ENCODE measurements at places on chromosomes 1 and 21. TPM values are rescaled to one million over a fixed set of nuclear protein-coding genes. Genes with fewer than 3 reads are reported as not detected.
A peak's percentile ranks its signal among the peaks of the same experiment; 100 is the strongest.

CFAP107 gene
- not detected for total RNA-seq

FAM72A gene
- total RNA-seq: 23.6 TPM

ACOT11 gene
- total RNA-seq: 1.3 TPM

FOXD2 gene
- total RNA-seq: 0.04 TPM

HES4 gene
- 1.1 TPM for total RNA-seq

HLX gene
- not detected for total RNA-seq

MRPS14 gene
- 44.0 TPM for total RNA-seq

ETV3L gene
- not detected for total RNA-seq

PGLYRP4 gene
- not detected for total RNA-seq

GRCh38 chr1:1618396-1619068 is 3.2 kb downstream of the MIB2 start:
- DNase-seq: no peak
- no peak overlapping the region for H3K4me3 ChIP-seq
- peaks cover 9% of the 10 kb centered on the region for H3K36me3 ChIP-seq
- no peaks in the 10 kb centered on the region for H3K27me3 ChIP-seq

- no peak overlapping the region for H3K4me3 ChIP-seq
- H3K36me3 ChIP-seq: peaks cover 5% of the 10 kb centered on the region
- no peaks in the 10 kb centered on the region for H3K4me1 ChIP-seq
- no peak for DNase-seq
These were observed 32.3 kb upstream of the CNIH3 start for GRCh38 chr1:224583774-224584173.

DNA sequence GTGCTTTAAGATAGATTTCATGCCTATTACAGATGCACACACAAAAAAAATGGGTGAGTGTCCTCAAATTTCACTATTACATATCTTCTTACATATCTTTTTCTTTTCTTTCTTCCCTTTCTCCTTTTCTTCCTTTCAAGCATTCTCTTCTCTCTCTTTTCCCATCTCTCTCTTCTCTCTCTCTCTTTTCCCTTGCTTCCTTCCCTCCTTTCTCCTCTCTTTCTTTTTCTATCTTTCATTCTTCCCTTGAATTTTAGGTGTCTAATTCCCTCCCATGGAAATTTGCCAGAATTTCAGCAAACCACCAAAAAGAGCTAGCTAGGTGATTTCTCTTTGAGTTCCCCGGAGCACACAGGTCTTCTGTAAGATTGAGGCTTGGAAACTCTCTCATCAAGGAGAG is 395.3 kb upstream of the RUNX1 start:
- H3K36me3 ChIP-seq: no peaks in the 10 kb centered on the region
- no peak for DNase-seq
- H3K4me3 ChIP-seq: no peak overlapping the region
- H3K4me1 ChIP-seq: no peaks in the 10 kb centered on the region

GRCh38 chr1:178684111-178684510 is 40.9 kb upstream of the RALGPS2 start:
- no peak overlapping the region for H3K27ac ChIP-seq
- no peaks in the 10 kb centered on the region for H3K27me3 ChIP-seq
- H3K36me3 ChIP-seq: no peaks in the 10 kb centered on the region
- no peak for DNase-seq
- H3K4me3 ChIP-seq: no peak overlapping the region

- no peak overlapping the region for H3K27ac ChIP-seq
- H3K36me3 ChIP-seq: peaks cover 32% of the 10 kb centered on the region
- DNase-seq: no peak
- no peak overlapping the region for H3K4me3 ChIP-seq
These were observed 16.9 kb downstream of the PCNX2 start for GRCh38 chr1:233278631-233279030.

DNA sequence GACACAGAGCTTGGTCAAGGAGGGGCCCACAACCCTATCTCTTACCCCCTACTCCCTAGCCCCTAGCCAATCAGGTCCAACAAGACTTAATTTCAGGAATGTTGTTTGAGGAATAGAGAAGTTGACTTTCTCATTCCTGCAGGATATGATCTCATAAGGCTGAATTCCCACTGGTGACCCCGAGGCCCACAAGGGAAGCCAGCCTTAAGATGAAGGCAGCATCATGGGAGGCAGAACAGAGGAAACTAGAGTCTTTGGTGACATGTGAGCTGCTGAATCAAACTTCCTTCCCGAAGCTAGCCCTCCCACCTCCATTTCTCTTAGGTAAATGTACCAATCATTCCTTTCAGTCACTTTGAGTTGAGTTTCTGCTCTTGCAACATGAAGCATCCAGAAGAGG is 9.1 kb upstream of the PDIK1L start:
- no peak for DNase-seq
- peaks cover 8% of the 10 kb centered on the region for H3K27me3 ChIP-seq
- H3K4me3 ChIP-seq: no peak overlapping the region
- no peak overlapping the region for H3K27ac ChIP-seq
- peaks cover 7% of the 10 kb centered on the region for H3K4me1 ChIP-seq

DNA sequence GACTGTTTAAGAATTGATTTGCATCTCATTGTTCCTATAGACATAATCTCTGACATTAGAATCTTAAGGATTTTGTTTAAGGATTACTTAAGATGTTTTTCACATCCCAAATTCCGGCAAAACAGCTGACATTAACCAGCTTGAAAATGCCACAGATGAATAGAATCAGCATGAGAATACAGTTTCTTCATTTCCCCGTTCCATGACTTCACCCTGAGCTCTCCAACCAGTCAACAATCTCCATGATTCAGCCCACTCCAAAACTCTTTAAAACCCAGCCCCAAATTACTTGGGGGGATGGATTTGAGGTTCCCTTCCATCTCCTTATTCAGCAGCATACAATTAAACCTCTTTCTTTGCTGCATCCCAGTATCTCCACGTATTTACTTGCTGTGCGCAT is 201.0 kb downstream of the LYPLAL1 start:
- DNase-seq: no peak
- no peaks in the 10 kb centered on the region for H3K27me3 ChIP-seq
- no peak overlapping the region for H3K4me3 ChIP-seq
- H3K4me1 ChIP-seq: no peaks in the 10 kb centered on the region
- H3K36me3 ChIP-seq: no peaks in the 10 kb centered on the region

- no peak for DNase-seq
- H3K27me3 ChIP-seq: peaks cover 9% of the 10 kb centered on the region
These were observed 6.0 kb downstream of the VANGL2 start for GRCh38 chr1:160406131-160406968.

DNA sequence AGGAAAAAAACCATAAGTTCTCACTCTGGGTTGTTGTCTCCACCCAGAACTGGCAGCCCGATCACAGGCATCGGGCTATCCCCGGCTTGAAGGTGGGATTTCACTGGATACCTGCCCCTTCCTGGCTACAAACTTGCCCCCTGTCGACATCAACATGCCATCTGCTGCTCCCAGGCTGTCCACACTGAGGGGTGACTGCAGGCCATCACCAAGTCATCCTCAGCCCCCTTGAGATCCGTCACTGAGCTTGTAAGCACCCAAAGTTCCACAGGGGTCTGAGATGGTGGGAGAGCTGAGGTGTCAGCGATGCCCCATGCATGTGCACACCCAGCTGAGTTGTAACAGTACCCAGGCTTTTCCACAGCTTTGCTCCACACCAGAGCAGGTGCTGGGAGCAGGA is 211.0 kb downstream of the AMY1C start:
- no peaks in the 10 kb centered on the region for H3K27me3 ChIP-seq
- H3K4me1 ChIP-seq: no peaks in the 10 kb centered on the region

GRCh38 chr1:56469640-56470371 is 109.6 kb downstream of the PLPP3 start:
- DNase-seq: no peak
- no peaks in the 10 kb centered on the region for H3K36me3 ChIP-seq
- H3K4me1 ChIP-seq: no peaks in the 10 kb centered on the region
- no peak overlapping the region for H3K27ac ChIP-seq
- H3K4me3 ChIP-seq: no peak overlapping the region

DNA sequence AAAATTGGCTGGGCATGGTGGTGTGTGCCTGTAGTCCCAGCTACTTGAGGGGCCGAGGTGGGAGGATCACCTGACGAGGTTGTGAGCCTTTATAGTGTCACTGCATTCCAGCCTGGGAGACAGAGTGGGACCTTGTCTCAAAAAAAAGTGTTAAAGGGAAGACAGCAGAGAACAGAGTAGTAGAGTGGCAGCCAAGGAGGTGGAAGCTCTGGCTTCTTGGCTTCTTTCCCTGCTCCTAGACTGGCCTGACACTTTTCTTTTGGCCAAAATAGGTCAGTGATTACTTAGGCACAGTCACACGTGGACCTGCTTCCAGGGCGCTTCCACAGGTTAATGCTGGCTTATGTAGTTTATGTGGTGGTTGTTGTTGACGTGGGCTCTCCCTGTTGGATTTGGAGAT is 3.2 kb downstream of the DIP2A start:
- no peaks in the 10 kb centered on the region for H3K27me3 ChIP-seq
- H3K27ac ChIP-seq: peak overlapping the region; percentile 22
- DNase-seq: no peak
- no peak overlapping the region for H3K4me3 ChIP-seq
- H3K36me3 ChIP-seq: peaks cover 9% of the 10 kb centered on the region
- H3K4me1 ChIP-seq: peaks cover 26% of the 10 kb centered on the region

DNA sequence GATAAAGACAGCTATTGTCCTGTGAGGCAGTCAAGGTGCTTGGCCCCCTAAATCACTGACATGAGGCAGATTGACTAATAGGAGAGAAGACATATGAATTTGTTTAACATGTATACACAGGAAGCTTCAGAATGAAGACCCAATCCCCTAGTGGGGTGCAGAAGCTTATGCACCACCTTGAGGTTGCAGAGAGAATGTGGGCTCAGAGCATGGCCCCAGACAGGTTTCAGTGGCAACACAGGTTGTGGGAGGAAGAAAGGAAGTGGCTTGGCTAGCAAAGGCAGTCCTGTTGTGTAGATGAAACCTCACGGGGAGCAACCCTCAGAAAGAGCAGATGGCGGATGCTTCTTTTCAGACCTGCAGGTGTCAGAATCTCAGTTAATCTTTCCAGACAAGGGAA is 37.0 kb upstream of the PARP1 start:
- no peaks in the 10 kb centered on the region for H3K27me3 ChIP-seq
- peak; percentile 69 for DNase-seq
- H3K4me1 ChIP-seq: peaks cover 31% of the 10 kb centered on the region
- H3K4me3 ChIP-seq: no peak overlapping the region
- H3K36me3 ChIP-seq: no peaks in the 10 kb centered on the region

- H3K27ac ChIP-seq: no peak overlapping the region
- H3K27me3 ChIP-seq: peaks cover 10% of the 10 kb centered on the region
- H3K4me3 ChIP-seq: no peak overlapping the region
- H3K36me3 ChIP-seq: no peaks in the 10 kb centered on the region
- no peaks in the 10 kb centered on the region for H3K4me1 ChIP-seq
These were observed 27.3 kb upstream of the TP53BP2 start for GRCh38 chr1:223873044-223873443.

GRCh38 chr1:224662870-224663269 is 46.8 kb downstream of the CNIH3 start:
- H3K36me3 ChIP-seq: no peaks in the 10 kb centered on the region
- H3K4me3 ChIP-seq: no peak overlapping the region
- no peak for DNase-seq
- no peak overlapping the region for H3K27ac ChIP-seq
- H3K4me1 ChIP-seq: no peaks in the 10 kb centered on the region

DNA sequence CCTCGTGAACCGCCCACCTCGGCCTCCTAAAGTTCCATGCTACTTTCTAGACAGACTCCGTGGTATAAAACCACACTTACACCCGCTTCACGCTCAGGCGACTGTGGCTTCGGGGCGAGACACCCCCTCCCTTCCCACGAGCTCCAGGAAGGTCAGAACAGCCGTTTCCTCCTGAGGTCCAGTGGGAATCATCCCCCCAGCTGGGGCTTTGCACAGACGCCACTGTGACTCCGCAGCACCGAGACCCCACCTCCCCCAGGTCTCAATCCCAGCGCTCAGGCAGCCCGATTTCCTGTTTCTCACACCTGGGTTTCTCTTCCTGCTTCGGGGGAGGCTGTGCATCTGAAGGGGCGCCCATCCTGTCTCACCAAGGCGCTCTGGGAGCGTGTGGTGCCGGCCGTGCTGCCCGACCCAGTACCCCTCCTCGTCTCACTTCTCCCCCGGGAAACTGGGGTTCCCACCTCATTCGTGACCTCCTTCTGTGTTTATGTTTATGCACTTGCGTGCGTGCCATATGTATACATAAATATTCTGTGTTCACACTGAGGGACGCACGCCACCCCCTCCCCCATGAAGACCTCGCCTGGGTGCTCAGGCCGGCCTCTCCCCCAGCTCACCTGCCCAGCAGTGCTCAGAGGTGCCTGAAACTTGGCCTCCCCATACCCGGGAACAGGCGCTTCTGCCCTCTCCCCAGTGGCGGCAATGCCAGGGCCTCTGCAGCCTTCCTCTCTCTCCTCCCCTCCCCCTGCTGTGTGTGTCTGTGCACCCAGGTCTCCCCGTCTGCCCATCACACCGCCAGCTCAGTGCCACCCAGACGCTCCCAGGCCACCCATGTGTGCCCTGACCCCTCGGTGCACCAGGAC is 14.6 kb downstream of the SLC35E2B start:
- H3K27ac ChIP-seq: peak overlapping the region; percentile 94
- peaks cover 3% of the 10 kb centered on the region for H3K36me3 ChIP-seq
- peak overlapping the region; percentile 76 for H3K4me3 ChIP-seq

DNA sequence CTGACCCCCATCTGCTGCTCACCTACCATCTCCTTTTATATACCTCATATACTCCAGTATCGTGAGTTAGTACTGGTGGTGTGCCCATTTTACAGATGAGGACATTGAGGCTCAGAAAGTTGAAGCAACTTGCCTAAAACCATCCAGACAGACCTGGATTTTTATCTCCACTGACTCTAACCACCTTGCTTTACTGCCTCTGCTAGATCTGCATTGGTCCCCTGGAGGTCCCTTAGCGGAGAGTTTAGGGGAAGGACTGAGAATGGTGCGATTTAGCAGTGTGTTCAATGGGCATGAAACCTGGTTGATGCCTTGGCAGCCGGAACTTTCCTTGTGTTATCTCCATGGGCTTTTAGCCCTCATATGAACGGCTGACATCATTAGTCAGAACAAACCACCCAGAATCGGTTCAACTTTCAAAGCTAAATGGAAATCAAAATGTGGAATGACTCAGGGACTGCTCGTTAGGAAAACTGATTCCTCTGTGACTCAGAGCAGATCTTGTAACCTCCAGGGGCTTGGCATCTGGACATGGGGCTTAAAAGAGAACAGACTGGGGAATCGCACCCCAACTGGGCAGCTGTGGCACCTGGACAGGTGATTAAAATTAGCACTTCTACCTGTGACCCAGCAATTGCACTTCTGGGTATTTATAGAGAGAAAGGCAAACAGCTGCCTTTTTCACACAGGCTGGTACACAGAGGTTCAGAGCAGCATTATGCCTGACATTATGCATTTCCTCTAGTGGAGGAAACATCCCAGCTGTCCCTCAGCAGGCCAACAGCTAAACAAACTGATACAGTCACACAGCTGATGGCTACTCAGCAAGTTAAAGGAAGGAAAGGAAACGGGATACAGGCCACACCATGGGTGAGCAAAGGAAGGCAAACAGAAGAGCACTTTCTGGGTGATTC is 25.3 kb downstream of the TMEM51 start:
- no peak overlapping the region for H3K4me3 ChIP-seq
- H3K27ac ChIP-seq: no peak overlapping the region
- peaks cover 52% of the 10 kb centered on the region for H3K27me3 ChIP-seq
